ENCODE measurements at places on chromosomes 5 and 9. TPM values are rescaled to one million over a fixed set of nuclear protein-coding genes. Genes with fewer than 3 reads are reported as not detected.
A peak's percentile ranks its signal among the peaks of the same experiment; 100 is the strongest.

GRCh38 chr5:93595420-93596147 lies 12.6 kb downstream of the NR2F1 start:
- H3K4me3 ChIP-seq: no peak overlapping the region
- no peak overlapping the region for H3K27ac ChIP-seq
- peaks cover 86% of the 10 kb centered on the region for H3K27me3 ChIP-seq
- H3K36me3 ChIP-seq: no peaks in the 10 kb centered on the region

GRCh38 chr5:174789596-174789995 lies 65.2 kb downstream of the MSX2 start:
- no peak for DNase-seq
- no peak overlapping the region for H3K27ac ChIP-seq
- peaks cover 6% of the 10 kb centered on the region for H3K27me3 ChIP-seq
- H3K4me1 ChIP-seq: no peaks in the 10 kb centered on the region

GRCh38 chr5:51194671-51195070 lies 188.6 kb upstream of the ISL1 start:
- H3K4me3 ChIP-seq: no peak overlapping the region
- no peak for DNase-seq
- H3K27ac ChIP-seq: no peak overlapping the region
- H3K36me3 ChIP-seq: no peaks in the 10 kb centered on the region
- no peaks in the 10 kb centered on the region for H3K4me1 ChIP-seq

GRCh38 chr5:176596689-176597416 lies 13.1 kb downstream of the GPRIN1 start:
- DNase-seq: peak; percentile 71
- no peak overlapping the region for H3K4me3 ChIP-seq
- H3K36me3 ChIP-seq: no peaks in the 10 kb centered on the region
- no peak overlapping the region for H3K27ac ChIP-seq
- H3K27me3 ChIP-seq: no peaks in the 10 kb centered on the region

COL23A1 gene
- polyA plus RNA-seq: not detected
